ENCODE measurements at places on chromosomes 1 and 21. TPM values are rescaled to one million over a fixed set of nuclear protein-coding genes. Genes with fewer than 3 reads are reported as not detected.

- DNase-seq = no peak
Measured at GRCh38 chr21:33510826-33511225, 19.3 kb upstream of the DNAJC28 start.

Gene NBPF6
- not detected for polyA plus RNA-seq

GRCh38 chr1:118900643-118901440 is 87.3 kb downstream of the TBX15 start:
- DNase-seq = no peak

DNA sequence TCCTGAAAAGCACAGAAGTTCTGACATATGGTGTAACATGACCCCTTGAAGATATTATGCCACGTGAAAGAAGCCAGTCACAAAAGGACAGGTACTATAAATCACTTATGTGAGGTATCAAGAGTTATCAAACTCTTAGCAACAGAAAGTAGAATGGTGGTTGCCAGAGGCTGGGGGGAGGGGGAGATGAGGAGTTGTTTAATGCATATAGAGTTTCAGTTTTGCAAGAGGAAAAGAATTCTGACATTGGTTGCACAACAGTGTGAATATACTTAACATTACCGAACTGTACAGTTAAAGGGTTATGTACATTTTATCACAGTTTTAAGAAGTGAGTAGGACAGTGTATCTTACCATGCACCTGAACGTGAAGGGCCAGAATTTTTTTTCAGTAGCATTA is 80.0 kb downstream of the USP25 start:
- DNase-seq = no peak

DNA sequence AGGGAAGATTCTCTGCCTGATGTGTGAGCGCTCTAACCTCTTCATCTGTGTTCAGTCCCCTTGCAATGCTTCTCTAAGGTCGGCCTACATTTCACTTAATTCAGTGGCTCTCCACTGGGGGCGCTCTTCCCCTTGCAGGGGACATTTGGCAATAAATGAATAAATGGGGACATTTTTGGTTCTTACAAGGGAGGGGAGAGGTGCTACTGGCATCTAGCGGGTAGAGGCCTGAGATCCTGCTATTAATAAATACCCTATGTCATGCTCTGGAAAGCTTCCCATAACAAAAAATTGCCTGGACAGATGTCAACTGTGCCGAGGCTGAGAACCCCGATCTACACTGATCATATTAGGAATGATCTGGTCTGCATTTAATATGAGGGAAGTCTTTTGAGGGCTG is 25.9 kb upstream of the DNAJC11 start:
- no peak for DNase-seq

Gene UMODL1
- 0.06 TPM for polyA plus RNA-seq

Gene LDLRAD1
- polyA plus RNA-seq = not detected

Gene C1orf53
- polyA plus RNA-seq = 2.1 TPM
